ENCODE measurements at places on chromosomes 7 and 10.
A peak's percentile ranks its signal among the peaks of the same experiment; 100 is the strongest.

GRCh38 chr10:20614911-20615310, 282.2 kb downstream of the NEBL start:
- no peak for DNase-seq

- DNase-seq, result no peak
These were observed 11.1 kb upstream of the TCF7L2 start for GRCh38 chr10:112938808-112939482.

GRCh38 chr7:14047709-14048399, 58.4 kb upstream of the ETV1 start:
- DNase-seq, result peak; percentile 22

DNA sequence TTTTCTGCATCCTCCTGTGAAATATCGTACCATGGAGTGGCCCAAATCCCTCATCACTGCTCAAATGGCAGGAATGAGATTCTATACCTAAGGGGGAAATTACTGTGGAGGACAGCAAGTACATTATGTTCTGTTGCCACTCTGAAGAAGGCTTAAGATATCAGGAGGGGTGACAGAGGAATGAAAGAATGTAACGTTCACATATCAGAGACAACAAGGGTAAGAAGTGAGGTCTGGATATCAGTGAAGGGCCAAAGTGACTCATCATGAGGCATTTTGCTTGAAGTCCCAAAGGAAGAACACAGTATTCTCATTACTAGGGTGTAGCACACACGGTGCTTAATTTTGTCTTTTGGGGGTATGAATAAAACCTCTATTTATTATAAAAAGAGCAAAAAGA, 71.5 kb upstream of the SLC13A1 start:
- peak; percentile 64 for DNase-seq

DNA sequence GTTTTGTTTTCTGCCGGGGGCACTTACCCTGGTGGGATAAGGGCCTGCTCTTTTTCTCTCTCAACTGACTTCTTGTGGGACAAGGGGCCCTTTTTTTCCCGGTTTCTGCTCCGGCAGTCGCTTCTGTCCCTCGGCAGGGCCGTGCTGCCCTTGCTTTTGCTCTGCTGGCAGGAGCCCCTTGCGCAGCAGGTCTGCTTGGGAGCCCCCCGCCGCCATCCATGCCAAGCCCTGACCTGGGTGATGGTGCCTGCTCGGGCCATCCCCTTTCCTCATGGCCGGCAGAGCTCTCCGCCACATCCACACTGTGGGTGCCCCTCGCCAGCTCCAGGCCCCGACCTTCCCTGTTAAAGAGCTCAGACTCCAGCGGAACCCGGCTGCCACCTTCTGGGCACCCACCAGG, 47.0 kb upstream of the ZNF32 start:
- DNase-seq, result no peak

DNA sequence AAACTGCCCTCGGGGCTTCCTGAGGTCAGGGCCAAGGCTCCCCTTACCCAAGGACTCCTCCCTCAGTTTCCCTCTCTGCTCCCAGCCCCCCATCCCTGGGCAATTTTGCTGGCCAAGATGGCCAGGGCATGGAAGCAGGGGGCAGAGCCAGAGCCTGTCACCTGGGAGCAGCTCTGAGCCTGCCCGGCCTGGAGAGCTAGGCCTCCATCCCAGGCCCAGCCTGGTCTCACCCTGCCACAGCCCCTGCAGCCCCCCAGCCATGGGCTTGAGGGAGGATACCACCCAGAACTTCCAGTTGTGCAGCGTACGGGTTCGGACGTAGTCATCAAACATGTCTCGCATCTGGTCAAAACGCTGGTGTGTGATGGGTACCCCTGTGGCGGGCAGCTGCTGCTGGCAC, 17.0 kb upstream of the TBL2 start:
- no peak for DNase-seq

GRCh38 chr7:42494736-42495135, 257.7 kb upstream of the GLI3 start:
- DNase-seq, result no peak

DNA sequence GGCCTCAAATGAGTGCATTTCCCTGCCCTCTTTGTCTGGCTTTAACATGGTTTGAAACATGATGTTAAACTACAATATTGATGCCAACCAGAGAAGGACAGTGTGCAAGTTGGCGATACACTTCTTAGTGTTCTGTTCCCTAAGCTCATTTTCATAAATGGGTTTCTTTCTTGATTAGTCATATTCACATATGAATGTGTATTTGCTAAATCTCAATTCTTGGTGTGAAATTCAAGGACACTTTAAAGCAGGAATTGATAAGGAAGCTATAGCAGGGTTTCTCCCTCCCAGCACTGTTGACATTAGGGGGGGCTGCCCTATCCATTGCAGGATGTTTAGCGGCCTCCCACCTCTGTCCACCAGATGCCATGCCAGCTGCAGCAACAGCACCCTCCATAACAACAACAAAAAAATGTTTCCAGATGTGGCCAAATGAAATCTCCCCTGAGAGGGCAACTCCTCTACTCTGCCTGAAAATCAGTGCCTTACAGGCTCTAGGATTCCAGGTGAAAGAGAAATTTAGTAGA, 13.1 kb downstream of the CCNY start:
- no peak for DNase-seq

GRCh38 chr7:105487579-105488571, 34.2 kb downstream of the PUS7 start:
- DNase-seq, result peak; percentile 86

GRCh38 chr10:22699976-22700375, 14.4 kb downstream of the PIP4K2A start:
- no peak for DNase-seq

GRCh38 chr10:42697926-42698325, 59.6 kb upstream of the ZNF33B start:
- DNase-seq, result no peak

DNA sequence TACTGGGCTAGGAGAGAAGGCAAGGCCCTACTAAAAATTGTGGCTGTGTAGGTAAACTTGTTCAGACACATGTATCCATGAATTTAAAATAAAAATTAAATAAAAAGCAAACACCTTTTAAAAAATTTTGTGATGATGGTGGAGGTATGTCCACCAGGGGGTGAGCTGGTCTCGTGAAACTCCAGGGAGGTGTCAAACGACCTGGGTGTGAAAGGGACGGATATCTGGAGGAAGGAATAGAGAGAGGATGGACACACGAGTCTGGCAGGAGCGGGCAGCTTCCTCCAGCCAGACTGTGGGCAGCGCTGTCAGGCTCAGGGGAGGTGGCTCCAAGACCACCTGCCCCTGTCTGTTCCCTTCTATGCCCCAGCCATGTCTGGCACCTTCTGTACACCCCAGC, 34.8 kb upstream of the DMBT1 start:
- DNase-seq, result peak; percentile 10

GRCh38 chr7:75965617-75966016, 28.8 kb downstream of the TMEM120A start:
- no peak for DNase-seq

DNA sequence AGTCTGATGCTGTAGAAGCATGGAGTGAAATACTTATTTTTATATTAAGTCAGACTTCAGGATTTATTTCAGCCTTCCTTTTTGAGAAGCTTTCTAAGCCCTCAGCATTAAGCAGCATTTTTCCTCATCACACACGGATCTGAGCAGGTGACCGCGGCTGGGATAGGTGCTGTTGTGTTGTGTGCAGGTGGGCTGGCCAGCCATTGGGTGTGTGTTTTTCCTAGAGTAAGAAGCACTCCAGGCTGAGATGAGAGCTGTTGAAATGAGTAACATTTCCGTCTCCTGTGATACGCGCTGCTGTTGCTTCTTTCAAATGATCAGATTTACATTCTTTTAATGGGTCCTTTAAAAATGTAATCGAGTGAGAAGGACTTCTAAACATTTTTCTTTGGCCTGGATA, 63.9 kb downstream of the INSYN2A start:
- DNase-seq, result no peak

DNA sequence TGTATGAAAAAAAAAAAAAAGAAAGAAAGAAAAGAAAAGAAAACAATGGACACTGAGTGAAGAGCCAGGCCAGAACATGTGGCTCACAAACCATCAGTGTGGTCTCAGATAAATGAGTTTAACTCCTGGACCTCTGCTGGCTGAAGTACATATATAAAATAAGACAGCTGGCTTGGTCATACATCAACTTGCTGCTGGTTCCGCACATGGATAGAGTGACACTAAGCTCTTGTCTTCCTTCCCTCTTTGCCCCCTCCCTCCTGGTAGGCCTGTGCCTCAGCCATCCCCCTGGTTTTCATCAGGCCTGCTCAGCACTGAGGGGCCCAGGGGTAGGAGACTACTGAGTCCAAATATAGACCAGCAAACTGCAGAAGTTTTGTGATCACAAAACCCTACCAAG, 58.1 kb upstream of the DGKI start:
- no peak for DNase-seq

- DNase-seq, result no peak
These were observed 143.2 kb upstream of the MGMT start for GRCh38 chr10:129323879-129324278.

- DNase-seq, result peak; percentile 80
These were observed 193.8 kb upstream of the CCDC6 start for GRCh38 chr10:60099998-60100747.

GRCh38 chr10:114956466-114956865, 18.5 kb downstream of the TRUB1 start:
- no peak for DNase-seq

DNA sequence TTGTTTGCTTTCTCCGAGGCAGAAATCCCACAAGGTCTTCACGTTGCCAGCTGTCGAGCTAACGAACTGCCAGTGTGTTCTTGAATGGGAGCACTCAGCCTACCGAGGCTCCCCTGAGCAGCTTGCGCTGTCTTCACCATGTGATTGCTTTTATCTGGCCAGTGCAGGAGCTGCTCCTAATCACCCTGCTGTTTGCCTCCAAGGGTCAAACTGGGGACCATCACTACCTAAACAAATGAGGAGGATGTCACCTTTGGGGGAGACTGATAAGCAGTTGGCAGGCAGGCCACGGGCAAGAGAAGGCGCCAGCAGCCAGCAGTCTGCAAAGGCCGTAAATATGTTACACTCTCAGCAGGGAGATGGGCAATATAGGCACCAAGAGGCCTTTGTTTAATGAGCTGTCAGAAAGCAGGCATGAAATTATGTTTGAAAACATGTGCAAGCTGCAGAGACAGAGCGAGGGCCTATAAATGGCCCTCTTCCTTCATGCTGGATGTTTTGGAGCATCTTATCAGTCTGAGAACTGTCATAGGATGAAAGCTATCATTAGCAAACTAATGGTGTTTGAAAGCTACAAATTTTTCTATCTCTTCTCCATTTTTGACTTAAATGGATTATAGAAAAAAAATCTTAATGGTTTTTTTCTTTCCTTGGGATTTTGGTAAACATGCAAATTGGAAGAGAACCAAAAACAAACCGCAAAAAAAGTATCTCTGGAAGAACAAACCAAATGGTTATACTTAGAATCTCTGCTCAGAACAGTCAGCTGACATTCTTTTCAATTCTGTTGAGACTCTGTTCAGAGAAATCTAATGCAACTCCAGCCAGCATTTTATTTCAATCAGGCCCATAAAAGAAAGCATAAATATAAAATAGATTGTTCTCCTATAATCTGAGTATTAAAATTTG, 267.3 kb upstream of the NPVF start:
- no peak for DNase-seq

GRCh38 chr7:130962109-130962508, 228.1 kb upstream of the KLF14 start:
- no peak for DNase-seq

DNA sequence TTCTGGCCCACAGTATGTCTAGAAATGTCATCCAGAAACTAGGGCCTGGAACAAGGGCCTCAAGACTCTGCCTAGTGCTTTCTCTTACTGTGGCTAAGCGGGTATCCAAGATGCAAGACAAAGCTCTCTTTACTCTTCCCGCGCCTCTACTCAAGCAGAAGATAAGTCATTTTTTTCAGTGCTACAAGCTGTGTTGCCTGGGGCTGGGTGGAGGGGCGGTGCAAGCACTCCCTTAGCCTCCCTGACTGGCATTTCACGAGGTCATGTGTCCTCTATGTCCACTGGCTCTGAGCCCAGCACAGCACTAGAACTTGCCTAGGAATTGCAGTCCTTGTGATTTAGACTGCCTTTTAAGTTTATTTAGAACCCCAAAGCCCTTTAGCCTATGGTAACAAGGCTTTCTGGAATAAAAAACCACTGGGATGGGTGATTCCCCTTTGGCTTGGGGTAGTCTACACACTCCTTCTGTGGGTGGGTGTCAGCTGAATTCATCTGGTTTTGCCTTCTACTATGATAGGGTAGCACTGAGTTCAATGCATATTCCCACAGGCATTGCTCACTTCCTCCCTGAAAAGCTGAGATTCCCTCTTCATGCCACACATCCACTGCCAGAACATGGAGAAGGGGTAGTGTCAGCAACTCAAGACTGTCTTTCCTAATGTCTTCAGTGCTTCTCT, 371.8 kb upstream of the KCND2 start:
- DNase-seq, result peak; percentile 21

DNA sequence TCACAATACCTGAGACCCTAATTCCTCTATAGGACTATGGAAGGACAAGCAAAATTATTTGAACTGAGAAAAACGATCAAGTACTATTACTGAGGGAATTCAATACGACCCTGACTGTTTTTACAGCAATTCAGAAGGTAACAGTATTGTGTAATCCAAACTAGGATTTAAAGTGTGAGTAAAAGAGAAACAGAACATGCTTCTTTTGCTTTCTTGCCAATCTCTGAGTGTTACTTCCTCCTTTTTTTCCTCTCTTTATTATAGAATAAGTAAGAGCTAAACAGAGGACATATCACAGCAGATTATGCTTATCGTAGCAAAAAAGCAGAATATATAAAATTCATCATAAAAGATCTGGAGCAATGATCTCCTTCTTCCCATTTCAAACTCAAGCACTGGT, 292.1 kb downstream of the THSD7A start:
- DNase-seq, result peak; percentile 49

DNA sequence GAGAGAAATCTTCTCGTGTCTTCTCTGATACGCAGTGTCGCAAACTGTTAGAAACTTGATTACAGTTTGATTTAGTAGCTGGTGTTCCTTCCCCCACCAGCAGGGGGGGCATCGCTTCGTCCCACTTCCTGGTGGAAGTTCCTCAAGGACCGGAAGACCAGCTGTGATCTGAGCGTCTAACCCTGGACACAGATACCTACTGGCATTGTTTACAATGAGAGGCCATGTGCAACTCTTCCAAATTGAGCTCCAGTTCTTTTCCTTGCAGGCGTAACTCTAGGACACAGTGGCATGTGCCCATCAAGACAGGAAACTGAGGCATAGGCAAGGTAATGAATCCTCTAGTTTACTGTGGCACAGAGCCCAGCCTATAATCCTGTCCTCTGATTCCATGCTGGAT, 219.0 kb downstream of the CCDC3 start:
- DNase-seq, result peak; percentile 53
